Hematopoietic multipotent progenitor cell treated with erythropoietin and hydrocortisone succinate and interleukin-3 and kit ligand, for 17 days (in vitro differentiated cells): ENCODE measurements at places on chromosomes 12 and 14.

DNA sequence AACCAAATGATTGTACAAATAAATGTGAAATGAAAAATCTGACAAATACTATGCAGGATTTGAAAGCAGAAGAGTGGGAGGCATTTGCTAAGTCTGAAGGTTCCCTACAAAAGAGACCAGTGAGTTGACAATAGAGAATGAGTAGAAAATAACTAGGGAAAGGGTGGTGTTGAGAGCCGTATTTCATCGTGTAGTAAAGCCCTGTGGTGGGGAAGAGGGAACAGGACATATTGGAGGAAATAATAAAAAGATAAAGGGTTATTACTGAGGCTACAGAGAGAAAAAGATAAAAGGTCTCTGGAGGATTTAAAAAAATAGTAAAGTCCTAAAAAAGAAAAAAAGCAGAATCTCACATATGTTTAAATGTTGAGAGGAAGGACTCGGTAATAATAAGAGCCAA is 268.8 kb downstream of the DUSP6 start:
- DNase-seq = no peak

- DNase-seq = no peak
Observed at GRCh38 chr12:107484230-107484629, 201.4 kb upstream of the PWP1 start.

GRCh38 chr12:43210485-43211192 is 341.4 kb downstream of the ADAMTS20 start:
- no peak for DNase-seq

DNA sequence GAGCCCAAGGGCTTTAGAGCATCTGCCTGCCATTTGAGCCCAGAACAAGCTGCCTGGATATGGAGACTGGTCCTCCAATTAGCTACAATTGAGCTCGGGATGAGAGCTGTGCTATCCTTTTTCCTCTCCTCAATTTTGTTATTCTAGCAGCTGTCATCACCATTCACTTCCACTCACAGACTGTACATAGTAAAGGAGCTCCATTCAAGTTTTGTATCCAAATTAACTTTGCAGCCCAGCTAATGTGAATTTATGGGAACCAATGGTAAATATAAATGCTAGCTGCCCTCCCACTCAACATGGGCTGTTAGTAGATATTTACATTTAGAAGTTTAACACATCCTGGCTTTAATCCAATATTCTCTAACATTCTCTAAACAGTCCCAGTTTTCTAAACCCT is 44.6 kb downstream of the BMP4 start:
- no peak for DNase-seq

- no peak for DNase-seq
Observed at GRCh38 chr12:125408718-125409117, 343.5 kb downstream of the AACS start.

- DNase-seq = no peak
Observed at GRCh38 chr14:95048771-95049312, 108.5 kb downstream of the DICER1 start.

DNA sequence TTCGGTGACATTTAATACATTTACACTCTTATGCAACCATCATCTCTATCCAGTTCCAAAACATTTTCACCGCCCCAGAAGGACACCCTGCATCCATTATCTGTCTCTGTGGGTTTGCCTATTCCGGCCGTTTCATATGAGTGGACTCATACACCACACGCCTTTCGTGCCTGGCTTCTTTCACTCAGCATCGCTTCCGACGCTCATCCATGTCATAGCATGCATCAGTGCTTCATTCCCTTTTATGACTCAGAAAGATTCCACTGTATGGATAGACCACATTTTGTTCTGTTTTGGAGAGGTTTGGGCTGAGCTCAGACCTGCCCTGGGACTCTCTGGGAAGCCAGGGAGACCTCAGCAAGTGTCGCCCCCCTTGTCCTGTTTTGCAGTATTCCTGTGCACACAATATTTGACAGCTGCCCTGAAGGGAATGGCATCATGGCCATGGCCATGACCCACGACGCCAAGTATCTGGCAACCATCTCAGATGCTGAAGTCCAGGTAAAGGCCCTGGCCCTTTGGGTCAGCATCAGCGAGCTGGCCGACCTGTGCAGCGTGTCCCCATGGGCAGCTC is 23.8 kb downstream of the CFAP251 start:
- DNase-seq = no peak

DNA sequence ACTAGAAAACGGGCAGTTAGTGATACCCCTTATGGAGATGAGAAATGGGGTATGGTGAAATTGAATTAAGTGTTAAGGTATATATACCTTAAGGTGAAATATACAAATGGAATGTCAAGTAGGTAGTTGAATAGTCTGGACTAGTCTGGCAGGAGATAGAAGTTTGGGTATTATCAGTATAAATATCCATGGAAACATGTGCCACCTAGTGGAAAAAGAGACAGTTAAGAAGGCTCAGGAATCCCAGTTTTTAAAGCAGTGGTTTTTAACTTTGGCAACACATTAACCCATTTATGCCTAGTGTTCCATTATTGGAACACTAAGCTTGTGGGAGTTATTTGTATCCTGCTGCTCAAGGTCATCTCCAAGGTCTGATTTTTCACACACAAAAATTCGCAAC is 38.6 kb upstream of the TPH2 start:
- DNase-seq = peak; percentile 36

GRCh38 chr14:99884834-99885648 is 91.8 kb downstream of the EML1 start:
- peak; percentile 40 for DNase-seq

GRCh38 chr12:462936-463705 is 3.4 kb downstream of the B4GALNT3 start:
- no peak for DNase-seq

GRCh38 chr12:123076604-123077297 is 74.1 kb downstream of the PITPNM2 start:
- no peak for DNase-seq

- DNase-seq = no peak
Observed at GRCh38 chr12:59084511-59085375, 164.4 kb upstream of the LRIG3 start.

DNA sequence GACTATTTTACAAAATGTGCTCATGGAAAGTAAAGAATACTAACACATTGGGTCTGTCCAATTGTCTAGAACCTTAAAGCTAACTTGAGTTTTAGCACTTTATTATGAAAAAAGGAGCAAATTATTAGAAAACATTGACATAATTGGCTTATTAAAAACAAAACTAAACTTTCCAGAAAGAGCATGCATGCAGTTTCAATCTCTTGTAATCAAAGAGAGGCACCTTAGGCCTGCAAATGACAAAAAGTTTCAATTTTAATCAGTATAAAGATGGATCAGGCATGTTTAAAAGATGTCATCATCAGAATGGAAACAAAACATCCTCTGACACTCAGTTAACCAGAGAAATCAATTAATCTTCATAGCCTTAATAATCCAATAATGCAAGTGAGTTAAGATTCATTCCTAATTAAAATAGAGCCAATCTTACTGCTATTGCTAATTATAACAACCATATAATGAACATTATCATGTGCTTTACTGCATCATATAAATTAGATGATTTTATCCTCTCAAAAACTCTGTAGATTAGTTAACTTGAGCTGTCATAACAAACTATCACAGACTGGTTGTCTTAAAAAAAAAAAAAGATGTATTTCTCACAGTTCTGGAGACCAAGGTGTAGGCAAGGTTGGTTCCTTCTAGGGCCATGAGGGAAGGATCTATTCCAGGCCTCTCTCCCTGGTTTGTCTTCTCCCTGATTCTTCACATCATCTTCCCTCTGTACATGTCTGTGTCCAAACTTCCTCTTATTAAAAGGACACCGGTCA is 131.4 kb downstream of the RPAP3 start:
- no peak for DNase-seq

GRCh38 chr12:25018146-25018545 is 69.2 kb upstream of the BCAT1 start:
- DNase-seq = no peak

DNA sequence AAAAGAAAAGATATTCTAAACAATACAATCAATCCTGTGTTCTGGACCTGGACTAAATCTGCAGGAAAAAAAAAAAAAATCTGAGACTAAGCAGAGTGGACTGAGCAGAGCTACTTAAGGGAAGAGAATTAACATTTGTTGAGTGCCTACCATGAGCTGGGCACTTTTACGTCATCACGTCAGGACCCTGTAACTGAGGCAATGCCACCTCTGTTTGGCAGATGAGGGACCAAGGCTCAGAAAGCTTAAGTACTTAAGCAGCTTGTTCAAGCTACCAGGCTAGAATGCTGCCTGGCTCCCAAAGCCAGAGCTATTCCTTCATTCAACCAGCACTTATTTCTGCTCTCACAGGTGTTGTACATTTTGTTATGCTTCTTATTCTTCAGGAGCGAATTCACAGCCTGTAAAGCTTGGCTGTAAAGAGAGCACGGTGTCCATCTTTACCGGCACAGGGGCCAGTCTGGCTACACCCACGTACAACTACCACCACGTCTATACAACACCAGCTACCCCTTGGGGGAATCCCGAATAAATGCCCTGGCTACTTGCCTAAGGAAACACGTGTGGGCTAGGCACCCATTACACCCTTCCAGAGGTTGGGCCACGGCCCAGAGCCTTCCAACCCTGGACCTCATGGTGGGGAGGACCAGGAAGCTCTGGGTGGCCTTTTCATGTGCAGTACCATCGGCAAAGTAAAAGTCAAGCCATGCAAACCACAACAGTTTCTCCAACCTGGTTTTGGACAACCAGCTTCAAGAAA is 27.0 kb downstream of the TMCC3 start:
- no peak for DNase-seq

GRCh38 chr12:46179693-46180452 is 89.0 kb downstream of the SLC38A1 start:
- DNase-seq = no peak

GRCh38 chr14:104599446-104599845 is 5.1 kb downstream of the TMEM179 start:
- DNase-seq = no peak

- no peak for DNase-seq
Observed at GRCh38 chr12:57165741-57166140, 18.3 kb upstream of the LRP1-AS start.

DNA sequence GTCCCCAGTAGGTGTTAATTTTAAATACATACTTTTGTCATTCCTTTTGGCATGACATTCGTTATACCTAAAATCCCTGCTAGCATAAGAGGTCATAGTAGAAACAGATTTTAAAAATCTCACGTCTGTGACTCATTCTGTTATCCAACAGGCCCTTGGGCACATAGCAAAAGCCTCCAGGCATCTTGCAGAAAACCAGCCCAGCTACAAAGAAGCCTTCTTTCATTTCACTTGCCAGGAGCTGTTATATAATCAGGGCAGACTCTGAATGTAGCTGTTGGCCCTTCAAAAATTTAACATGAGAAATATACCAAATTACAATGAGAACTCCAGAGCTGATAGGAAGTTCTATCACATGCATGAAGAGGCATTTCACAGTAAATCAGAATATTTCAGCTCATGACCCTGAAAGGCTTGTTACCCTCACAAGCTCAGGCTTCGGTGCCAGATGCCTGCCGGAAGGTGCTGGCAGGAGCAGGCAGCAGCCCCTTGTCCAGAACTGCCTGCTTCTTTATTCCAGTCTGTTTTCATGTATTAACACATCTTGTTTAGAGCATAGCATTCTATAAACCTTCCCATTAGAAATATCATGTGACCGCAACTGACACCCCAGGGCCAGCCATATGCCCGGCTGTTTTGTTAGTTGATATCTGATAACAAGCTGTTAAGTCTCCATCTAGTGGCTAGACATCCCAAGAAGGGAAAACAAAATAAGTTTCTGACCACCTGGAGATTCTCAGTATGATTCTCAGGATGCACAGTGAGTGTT is 17.8 kb downstream of the E2F7 start:
- DNase-seq = no peak

DNA sequence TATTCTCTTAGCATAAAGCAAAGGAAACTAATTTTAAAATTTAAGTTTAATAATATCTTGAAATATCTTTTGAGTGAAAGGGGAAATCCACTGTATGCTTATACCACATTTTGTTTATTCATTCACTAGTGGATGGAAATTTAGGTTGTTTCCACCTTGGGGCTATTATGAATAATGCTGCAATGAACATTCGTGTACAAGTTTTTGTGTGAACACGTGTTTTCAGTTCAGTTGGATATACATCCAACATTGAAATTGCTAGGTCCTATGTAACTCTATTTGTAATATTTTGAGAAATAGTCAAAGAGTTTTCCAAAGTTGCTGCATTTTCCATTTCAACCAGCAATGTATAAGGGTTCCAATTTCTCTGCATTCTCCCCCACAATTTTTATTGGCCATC is 83.7 kb upstream of the ETV6 start:
- DNase-seq = no peak

GRCh38 chr12:114902665-114903064 is 218.7 kb upstream of the TBX3 start:
- no peak for DNase-seq

DNA sequence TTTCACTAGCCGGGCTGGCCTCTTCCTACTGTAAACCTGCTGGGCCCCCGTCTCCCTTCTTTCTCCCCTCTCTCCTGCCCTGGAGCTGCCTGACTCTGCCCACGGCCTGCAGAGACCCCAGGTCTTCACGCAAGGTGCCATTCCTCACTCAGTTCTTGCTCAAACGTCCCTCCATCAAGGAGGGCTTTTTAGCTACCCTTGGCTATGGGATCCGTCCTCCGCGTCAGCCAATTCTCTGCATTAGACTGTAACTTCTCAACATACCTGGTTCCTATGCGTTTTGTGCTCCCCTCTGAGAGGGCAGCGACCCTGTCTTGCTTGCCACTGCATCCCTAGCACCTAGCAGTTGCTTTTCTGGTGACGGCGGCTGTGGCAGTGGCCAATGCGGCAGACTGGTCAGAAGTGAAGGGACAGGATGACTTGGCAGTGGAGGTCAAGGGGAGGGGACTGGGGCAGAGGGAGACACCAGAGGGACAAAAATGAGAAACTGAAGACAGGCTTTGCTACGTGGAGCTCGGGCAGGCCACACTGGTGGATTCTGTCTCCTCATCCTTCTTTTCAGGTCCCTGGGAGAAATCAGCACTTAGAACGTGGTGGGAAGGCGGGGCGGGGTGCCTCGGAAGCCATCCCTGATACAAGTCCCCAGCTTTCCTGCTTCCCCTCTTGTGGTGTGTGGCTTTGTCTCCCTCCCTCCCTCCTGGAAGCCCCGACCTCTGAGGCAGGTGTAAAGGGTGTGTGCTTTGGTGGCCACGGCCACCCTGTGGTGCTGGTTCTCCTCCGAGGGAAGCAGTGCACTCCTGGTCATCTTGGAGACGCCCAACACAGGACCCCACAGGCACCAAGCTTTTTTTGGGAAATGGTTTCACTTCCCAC is 1.8 kb downstream of the B3GNT4 start:
- no peak for DNase-seq

DNA sequence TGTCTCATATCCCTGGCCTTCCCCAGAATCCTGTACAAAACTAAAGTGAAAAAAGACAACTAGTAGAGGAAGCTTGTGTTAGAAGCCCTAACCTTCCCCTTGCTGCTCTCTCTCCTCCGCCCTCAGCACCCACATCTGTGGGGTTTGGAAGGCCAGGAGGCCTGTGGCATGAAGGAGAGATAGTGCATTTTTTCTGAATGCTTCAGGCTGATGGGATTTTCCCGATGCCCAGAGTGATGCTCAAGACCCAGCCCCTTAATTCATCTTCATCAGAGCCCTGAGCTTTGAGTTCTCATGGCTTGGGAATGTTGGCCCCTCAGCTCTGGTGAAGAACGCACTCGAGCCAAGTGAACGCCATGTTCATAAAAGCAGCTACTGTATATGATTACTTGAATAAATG is 5.9 kb downstream of the FGF6 start:
- DNase-seq = no peak

GRCh38 chr12:124558313-124558712 is 9.1 kb downstream of the NCOR2 start:
- DNase-seq = no peak

- no peak for DNase-seq
Observed at GRCh38 chr12:122028165-122028904, 6.7 kb downstream of the BCL7A start.

GRCh38 chr12:50505675-50506530 is 1.1 kb downstream of the DIP2B start:
- DNase-seq = peak; percentile 18
